Kasumi-1 (cell line): ENCODE measurements at places on chromosomes 6 and 20.

GRCh38 chr20:52921340-52921739, 50.8 kb upstream of the TSHZ2 start:
- DNase-seq: no peak

DNA sequence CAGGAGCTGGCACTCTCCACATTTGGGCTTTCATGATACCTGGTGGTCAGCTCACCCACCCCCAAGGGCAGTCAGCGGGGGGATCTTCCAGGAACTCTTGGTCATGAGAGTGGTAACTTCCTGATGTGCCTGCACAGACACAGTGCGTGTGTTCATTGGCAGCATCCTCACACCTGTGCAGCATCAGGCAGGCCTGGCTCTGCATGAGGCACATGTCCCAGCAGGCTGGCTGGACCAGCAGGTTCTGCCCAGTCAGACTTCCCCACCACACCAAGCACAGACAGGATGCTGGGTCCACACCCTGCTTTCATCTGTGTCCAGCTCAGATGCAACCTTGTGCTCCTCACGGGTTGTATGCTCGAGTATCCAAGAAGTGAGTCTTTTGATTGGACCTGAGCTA, 15.7 kb upstream of the UNC93A start:
- no peak for DNase-seq

DNA sequence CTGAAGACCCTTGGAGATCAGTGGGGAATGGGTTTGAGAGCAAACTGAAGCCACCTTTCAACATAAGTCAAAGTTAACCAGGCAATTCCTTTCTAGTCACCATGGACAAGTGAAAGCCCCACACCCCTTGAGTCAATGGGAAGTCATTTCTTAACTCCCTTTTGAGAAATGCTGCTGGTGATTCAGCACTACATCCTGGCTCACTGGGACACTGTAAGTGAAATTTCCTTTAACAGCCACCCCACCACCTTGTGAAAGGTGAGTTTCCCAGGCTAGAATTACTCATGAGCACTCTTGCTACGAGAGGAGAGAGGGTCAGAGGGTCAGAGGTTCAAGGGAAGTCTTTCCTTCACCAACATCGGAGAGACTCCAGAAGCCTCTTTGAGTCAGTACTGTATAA, 93.3 kb upstream of the MARCKS start:
- peak; percentile 5 for DNase-seq

DNA sequence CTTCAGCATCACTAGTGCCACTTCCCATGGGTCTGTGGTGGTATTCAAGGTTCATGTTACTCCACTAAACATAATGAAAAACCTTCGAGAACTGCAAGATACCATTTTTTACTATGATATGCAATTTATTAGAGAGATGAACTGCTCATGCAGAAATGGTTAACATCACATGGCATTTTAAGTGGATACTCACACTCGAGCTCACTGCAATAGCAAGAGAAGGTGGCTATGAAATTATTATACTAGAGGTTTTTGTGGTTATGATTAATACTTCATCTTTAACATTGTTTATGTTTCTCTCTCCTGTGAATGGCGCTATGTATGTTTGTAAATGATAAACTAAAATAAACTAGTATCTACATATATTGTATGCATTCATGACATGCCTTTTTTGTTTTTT, 35.1 kb downstream of the SCAF8 start:
- DNase-seq: no peak

- no peak for DNase-seq
Measured at GRCh38 chr6:163613668-163614067, 199.2 kb downstream of the QKI start.

DNA sequence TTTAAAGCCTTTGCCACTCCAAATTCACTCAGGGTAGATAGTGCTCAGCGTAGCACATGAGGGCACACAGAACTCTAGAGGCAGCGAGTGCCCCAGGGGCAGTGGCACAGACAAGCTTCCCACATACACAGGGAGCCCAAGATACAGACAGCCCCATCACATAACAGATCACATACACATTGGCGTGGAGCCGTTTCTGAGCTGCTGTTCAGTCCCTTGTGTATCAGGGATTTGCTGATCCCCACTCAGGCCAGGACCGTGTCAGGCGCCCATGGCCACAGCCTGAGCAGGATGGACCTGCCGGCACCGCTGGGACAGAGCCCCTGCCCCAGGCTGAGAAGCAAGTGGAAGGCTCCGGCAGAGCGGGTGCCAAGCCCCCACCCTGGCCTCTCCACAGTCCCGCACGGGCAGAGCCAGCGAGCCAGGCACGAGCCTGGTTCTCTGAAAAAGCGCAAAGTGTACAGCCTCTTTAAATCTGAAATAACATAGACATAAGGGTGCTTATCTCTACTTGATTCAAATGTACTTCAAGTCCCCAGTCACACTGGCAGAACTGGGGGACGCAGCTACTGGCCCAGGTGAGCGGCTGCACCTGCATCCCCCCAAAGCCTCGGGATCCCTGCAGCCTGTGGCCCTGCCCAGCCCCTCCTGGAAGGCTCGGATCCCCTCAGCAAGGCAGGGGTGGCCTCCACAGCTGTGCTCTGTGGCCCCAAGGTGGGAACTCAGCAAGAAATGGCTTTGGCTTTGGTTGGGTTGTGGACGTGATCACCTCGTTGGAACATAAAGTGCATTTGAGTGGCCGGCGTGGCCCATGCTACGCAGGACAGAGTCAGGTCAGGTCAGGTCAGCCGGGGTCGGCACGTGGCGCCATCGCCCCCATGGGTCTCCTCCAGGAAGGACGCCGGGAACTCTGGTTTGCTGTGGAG, 231.3 kb downstream of the ERMARD start:
- DNase-seq: no peak

- no peak for DNase-seq
Measured at GRCh38 chr6:126035764-126036163, 49.4 kb downstream of the TRMT11 start.

GRCh38 chr20:37868851-37869333, 34.0 kb upstream of the VSTM2L start:
- DNase-seq: no peak

- DNase-seq: no peak
Measured at GRCh38 chr20:32527052-32527446, 58.1 kb downstream of the NOL4L start.

GRCh38 chr20:1533059-1533458, 24.4 kb downstream of the SIRPD start:
- peak; percentile 59 for DNase-seq

DNA sequence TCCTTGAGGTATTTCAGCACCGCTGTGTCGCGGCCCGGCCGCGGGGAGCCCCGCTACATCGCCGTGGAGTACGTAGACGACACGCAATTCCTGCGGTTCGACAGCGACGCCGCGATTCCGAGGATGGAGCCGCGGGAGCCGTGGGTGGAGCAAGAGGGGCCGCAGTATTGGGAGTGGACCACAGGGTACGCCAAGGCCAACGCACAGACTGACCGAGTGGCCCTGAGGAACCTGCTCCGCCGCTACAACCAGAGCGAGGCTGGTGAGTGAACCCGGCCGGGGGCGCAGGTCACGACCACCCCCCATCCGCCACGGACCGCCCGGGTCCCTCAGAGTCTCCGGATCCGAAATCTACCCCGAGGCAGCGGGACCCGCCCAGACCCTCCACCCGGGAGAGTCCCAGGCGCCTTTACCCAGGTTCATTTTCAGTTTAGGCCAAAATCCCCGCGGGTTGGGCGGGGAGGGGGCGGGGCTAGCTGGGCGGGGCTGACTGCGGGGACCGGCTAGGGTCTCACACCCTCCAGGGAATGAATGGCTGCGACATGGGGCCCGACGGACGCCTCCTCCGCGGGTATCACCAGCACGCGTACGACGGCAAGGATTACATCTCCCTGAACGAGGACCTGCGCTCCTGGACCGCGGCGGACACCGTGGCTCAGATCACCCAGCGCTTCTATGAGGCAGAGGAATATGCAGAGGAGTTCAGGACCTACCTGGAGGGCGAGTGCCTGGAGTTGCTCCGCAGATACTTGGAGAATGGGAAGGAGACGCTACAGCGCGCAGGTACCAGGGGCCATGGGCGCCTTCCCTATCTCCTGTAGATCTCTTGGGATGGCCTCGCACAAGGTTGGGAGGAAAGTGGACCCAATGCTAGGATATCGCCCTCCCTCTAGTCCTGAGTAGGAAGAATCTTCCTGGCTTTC, 693 bp downstream of the HLA-F start:
- no peak for DNase-seq
